ENCODE measurements at places on chromosomes 7 and 10.

GRCh38 chr7:1100834-1101562, 13.1 kb downstream of the GPER1 start:
- DNase-seq = no peak

DNA sequence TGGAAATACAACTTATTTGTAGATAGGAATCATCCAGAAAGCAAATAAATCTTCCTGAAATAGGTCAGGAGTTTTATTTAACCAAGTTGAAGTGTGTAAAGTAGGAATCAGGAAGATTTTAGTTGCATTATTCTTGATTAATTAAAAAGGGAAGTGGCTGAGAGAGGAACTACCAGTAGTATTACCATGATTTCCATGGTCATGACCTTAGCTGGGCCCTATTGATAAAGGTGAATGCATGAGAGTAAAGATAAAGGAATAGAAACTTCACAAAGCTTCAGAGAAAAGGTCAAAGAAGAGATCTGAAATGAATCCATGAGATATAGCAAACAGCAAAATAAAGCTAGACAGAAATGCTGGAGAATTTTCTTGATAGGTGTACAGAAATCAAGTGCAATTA, 46.2 kb upstream of the DLX6 start:
- no peak for DNase-seq

GRCh38 chr7:116150588-116150987, 59.8 kb upstream of the TES start:
- no peak for DNase-seq

- no peak for DNase-seq
Measured at GRCh38 chr10:82827901-82828300, 952.9 kb downstream of the NRG3 start.

DNA sequence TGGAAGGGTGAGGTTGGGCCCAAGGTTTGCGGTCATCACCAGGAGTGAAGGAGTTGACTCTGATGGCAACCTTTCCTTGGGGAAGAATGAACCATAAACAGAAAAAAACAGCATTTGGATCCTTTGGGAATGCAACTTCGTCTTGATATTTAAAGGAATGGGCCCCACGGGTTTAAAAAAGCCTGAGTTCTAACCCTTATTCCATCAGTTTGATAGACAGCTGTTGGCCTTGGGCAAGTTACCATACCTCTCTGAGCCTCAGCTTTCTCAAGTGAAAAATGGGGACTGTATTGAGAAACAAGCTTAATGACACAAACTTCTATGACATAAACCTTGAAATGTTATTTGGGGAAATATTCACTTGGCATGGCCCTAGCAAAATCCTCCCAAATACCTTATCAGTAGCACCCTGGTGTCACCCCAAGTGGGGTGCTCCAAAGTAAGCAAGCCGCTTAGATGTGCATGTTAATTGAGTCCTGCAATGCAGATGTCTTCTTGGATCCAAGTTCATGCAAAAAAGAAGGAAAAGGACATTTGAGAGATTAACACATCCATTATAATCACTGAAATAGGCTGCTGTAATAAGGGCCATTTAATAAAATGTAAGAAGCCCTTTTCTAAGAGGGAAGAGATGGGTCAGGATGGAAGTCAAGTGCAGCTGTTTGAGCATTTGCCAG, 13.8 kb downstream of the MXI1 start:
- no peak for DNase-seq
